Cerebellar cortex (tissue), 1 donor: ENCODE measurements at places on chromosomes 11 and 22.

DNA sequence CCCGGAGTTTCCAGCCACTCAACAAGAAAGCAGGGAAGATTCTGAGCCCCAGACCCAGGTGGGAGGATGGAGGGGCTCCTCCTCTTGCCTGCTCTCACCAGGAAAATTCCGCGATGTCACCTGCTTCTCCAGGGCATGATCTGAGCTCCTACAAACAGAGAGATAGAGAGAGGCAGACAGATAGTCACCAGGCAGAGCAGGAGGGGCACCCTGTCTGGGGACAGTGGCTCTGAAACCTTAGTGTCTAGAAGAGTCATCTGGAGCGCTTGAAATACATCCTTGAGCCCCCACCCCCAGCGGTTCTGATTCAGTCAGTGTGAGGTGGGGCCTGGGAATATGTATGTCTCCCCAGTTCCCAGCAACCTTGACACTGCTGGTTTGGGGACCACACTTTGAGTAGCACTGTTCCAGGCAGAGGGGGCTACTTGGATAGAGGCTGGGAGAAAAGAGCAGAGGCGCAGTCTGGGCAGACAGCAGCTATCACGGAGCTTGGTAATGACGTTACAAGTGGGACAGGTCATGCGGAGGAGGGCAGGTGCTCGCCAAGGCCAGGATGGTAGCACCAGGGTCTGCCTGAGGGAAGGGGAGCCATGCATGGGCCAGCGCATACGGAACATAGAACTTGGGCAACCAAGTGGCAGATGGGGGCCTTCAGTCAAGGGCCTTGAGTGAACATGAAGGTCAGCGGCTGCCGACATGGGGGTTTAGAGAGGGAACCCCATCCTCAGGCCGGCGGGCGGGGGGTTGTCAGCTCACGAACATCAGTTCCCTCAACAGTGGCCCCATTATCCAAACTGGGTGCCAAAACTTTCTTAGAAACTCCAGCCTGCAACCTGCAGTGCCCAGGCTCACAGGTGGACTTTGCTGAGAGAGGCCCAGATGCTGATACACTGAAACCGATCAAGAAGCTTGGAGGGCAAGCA lies 60.9 kb upstream of the MYEOV start:
- DNase-seq, result no peak

GRCh38 chr22:36864454-36865215 lies 3.8 kb downstream of the NCF4 start:
- DNase-seq, result no peak

DNA sequence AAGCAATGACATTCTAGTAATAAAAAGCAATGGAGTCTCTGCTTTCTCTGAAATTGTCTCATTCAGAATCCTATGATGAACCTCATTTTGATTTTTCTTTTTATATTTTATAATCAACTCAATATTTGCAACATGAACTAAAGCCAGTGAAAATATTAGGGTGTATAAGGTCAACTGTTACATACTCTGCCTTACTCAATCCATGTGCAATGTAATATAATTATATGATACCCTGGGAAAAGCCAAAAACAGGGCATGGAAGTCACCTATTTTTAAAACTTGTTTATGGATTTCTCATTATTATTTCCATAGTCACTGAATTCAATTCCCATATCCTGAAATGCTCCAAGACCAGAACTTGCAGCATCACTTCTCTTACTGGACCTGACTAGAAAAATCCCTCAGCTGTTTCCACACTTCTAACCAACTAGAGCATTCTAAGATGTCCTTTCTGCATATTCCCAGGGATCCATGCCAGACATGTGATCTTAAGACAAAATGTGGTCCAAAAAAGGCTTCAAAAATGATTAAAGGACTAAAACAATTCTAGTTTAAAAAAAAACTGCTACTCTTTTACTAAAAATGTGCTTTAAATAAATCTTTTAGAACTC lies 97.3 kb downstream of the GUCY1A2 start:
- no peak for DNase-seq

DNA sequence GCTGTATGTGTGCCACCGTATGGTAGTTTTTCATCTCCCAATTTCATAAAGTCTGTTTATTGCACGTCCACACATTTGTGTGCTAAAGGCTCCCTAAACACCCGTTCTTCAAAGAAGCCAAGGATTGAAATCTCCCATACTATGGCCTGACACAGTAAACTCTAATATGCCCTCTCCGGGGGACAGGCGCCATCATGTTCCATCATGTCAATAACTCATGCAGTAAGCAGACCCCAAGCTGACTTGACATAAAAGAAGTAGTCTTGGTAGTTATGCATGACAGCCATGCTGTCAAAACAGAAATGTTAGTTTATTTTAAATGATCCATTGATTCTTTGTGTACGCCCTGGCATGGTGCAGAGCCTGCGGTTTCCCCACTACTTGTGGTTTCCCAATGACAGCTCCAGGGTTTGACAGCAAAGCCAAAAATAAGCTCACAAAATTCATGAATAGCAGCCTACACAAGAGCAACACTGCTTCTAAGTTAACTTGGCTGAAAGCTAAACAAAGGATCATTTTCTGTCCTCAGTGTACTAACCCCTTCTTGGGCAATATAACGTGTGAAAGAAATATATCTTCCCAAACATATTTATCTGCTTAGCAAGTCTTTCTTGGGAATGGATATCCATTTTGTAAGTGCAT lies 56.5 kb upstream of the CABP7 start:
- DNase-seq, result no peak

DNA sequence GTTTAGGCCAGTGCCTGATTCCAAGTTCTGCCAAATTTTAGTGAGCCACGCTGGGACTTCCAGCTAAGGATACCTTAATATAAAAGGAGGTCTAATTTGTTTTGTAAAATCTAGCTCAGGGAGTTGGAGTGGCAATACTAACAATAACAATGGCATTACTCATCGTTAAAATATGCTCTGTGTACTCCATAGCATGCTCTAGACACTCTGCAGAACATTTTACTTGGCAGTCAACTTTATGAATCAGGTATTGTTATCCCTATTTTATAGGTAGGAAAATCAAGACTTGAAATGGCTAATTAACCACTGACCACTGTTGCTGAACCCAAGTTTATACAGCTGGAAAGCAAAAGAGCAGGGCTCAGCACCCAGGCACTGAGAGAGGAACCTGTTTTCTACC lies 485.0 kb upstream of the KIRREL3 start:
- no peak for DNase-seq

GRCh38 chr11:21323617-21324016 lies 654.2 kb downstream of the NELL1 start:
- DNase-seq, result no peak

DNA sequence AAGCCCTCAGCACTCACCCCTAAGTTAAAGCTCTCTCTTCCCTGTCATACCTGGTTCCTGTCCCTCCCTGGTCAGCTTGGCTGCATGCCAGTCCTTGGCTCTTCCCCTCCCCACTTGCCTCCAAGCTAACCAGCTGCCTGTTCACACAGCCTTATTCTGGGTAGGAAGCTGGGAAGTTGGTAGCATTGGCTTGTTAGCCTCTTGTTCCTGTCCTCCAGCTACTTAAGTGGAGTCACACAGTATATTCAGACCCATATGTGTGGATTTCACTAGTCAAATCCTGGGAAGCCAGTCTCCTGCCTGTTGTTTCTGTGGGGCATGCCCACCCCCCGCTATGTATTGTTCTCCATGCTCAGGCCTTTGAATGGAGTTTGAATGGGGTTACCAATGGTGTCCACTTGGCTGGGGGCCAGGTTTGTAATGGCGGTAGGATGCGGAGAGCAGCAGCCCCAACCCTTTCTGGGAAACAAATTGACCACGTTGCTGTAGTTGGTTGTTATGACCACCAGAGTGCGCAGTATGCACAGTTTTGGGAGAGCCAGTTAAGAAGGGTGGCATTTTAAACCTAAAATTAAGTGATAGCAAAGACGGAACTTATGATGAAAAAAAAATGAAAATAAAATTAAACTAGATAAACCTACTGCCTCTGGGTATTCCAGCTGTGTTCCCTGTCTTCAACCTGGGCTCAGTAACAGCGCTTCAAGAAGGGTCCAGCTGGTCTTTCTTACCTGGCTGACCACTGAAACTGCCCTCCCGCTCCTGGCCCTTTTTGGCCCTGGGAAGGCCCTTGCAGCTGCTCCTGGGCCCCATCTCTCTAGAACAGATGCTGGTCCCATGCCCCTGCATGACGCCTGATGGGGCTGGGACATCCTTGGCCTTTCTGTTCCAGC lies 10.7 kb upstream of the RPS3 start:
- peak; percentile 89 for DNase-seq

DNA sequence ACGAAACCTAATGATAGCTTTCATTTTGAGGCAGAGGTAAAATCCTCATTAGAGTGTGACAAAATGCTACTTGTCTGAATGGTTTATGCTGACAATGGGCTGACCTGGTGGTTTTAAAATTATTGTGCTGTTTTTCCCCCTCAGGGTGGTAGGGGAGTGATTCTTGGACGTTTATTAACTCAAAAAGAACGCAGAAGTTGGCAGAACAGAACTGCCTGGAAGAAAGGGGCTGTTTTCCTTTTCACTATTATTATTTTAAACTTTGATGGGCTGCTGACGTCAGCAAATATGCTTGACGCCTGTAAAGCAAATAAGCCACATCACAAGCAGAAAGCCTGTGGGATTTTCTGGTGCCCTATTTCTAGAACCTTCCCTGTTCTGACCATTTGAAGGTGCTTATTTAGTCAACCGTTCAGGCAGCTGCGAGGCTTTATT lies 4.0 kb downstream of the RASSF10 start:
- no peak for DNase-seq

- peak; percentile 41 for DNase-seq
These were observed 908.6 kb downstream of the NTM start for GRCh38 chr11:132278801-132279574.

- DNase-seq, result peak; percentile 85
These were observed 61.0 kb upstream of the PLET1 start for GRCh38 chr11:112321501-112322172.

DNA sequence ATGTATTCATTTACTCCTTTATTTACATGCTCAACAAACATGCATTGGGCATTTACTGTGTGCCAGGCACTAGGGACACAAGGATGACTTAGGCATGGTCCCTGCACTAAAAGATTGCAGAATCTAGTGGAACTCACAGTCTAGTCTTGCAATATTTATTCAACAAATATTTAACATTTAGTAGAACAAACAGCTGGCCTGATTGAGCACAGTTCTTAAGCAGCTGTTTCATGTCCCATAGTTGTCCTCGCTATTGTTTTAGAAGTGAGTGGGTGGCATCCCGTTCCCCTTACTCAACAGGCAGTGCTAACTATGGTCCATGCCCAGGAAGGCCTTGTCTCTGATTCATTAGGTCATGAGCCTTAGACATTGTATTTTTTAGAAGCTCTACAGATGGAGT lies 459.9 kb upstream of the CADM1 start:
- DNase-seq, result no peak

GRCh38 chr22:28829358-28830181 lies 29.2 kb upstream of the XBP1 start:
- peak; percentile 67 for DNase-seq

DNA sequence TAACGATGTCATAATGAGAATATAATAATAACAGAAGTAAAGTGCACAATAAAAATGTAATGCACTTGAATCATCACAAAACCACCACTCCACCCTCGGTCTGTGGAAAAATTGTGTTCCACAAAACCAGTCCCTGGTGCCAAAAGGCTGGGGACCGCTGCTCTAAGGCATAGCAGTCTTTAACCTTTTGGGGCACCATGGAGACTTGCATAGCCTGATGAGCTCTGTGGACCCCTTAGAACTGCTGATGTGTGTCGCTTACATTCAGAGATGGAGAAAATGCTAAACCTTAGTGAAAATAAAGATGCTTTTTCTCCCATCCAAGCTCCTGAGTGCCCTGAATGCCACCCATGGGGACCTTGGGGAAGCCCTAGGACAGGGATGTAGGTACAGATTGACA lies 87.6 kb upstream of the SEPTIN5 start:
- DNase-seq, result no peak

- DNase-seq, result no peak
These were observed 76.0 kb downstream of the ST3GAL4 start for GRCh38 chr11:126431401-126432064.

DNA sequence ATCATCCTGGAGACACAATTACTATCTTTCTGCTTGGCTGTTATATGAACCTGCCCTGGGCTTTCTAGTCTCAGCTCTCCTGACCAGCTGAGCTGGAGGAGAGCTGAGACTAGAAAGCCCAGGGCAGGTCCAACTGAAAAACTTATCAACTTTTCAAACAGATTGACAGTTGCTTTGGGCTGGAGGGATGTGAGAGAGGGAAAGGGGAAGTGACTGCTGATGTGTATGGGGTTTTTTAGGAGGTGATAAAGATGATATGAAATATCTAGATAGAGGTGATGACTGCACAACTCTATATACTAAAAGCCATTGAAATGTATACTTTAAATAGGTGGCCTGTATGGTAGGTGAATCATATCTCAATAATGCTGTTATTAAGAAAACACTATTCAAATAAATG lies 60.2 kb upstream of the CHRM4 start:
- DNase-seq, result no peak

DNA sequence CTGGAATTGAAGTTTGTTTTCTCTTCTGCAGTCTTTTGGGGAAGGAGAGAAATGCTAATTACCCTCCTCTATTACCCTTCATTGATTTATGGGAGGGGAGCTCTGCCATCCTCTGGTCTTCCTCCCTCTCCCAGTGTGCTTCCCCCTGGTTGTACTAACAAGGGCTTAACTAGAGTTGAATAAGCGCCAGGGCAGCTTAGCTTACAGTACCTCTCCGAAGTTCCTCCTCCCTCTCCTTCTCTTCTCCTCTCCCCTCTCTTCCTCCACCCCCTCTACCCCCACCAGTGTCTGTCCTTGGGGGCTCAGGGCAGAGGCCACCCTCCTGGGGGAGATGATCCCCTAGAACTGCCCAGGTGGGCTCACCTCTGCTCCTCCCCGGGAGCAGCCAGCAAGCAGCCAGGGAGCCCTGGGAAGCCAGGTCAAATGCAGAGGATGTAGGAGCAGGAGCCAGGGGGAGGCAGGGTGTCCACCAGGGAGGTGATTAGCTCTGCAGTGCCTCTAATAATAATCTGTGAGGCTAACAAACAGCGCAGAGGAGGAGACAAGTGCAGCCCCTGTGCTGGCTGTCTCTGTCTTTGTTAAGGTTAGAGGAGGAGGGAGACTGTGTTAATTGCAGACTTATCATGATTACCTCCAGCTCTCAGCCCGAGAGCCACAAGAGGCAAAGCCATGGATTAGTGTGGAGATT lies 191.6 kb upstream of the CADM1 start:
- DNase-seq, result no peak

- peak; percentile 89 for DNase-seq
These were observed 21.4 kb upstream of the CRTAM start for GRCh38 chr11:122816761-122817520.

DNA sequence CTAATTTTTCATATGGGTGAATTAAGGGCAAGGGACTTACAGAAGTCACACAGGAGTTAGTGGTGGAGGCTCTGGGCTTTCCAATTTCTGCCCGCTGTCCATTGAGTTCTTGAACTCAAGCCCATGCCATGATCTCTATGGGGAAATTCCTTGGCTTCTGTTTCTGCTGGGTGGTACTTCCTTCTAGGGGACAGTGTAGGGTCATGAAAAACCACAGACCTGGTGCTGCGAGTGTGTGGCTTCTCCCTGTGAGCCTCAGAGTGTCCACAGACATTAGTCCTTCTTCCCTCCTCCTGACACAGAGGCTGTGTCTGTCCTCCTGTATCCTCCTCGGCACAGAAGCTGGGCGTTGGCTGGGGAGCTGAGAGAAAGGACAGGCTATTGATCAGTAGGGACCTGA lies 6.3 kb upstream of the SEZ6L start:
- DNase-seq, result no peak

GRCh38 chr11:134019500-134019899 lies 49.4 kb upstream of the JAM3 start:
- DNase-seq, result no peak
